ENCODE measurements at places on chromosomes 12 and 14.

GRCh38 chr14:89014569-89014850 lies 190.1 kb downstream of the TTC8 start:
- DNase-seq: no peak

DNA sequence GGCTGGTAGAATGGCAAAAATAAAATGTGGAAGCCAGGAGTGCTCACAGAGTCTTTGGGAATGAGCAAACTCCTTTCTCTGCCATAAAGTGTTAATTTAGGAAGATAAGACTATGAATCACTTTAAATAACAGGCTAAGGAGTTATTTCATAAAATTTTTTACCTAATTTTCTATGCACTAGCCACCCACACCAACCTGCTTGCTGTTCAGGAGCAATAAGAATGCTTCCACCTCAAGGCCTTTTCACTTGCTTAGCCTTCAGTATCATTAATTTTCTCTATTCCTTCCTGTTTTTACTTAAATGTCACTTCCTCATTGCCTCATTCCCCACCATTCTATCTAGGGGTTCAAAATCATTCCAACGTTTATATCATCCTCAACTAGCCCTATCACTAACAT lies 326.8 kb downstream of the CCER1 start:
- no peak for DNase-seq

- DNase-seq: no peak
Measured at GRCh38 chr12:113505941-113506340, 34.3 kb upstream of the LHX5 start.

GRCh38 chr14:42057111-42057510 lies 450.4 kb downstream of the LRFN5 start:
- DNase-seq: no peak

- DNase-seq: no peak
Measured at GRCh38 chr14:23043754-23044153, 1.7 kb downstream of the PSMB11 start.

DNA sequence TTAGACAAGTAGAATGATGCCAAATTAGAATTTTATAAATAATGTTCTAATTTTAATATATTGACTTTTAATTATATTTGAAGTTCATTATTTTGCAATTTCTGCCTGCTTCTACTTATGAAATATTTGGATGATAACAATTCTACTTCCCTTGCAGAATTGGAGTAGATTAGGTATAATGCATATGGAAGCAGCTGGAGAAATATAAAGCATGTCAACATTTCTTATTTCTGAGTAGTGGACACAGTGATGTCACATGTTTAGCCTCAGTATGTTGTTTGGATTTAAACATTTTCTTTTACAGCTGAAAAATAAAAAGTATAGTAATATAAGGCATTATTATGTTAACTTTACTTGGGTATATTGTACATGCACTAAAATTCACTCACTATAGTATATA lies 344.2 kb upstream of the E2F7 start:
- DNase-seq: no peak

GRCh38 chr12:12190087-12190809 lies 76.6 kb downstream of the LRP6 start:
- DNase-seq: no peak

DNA sequence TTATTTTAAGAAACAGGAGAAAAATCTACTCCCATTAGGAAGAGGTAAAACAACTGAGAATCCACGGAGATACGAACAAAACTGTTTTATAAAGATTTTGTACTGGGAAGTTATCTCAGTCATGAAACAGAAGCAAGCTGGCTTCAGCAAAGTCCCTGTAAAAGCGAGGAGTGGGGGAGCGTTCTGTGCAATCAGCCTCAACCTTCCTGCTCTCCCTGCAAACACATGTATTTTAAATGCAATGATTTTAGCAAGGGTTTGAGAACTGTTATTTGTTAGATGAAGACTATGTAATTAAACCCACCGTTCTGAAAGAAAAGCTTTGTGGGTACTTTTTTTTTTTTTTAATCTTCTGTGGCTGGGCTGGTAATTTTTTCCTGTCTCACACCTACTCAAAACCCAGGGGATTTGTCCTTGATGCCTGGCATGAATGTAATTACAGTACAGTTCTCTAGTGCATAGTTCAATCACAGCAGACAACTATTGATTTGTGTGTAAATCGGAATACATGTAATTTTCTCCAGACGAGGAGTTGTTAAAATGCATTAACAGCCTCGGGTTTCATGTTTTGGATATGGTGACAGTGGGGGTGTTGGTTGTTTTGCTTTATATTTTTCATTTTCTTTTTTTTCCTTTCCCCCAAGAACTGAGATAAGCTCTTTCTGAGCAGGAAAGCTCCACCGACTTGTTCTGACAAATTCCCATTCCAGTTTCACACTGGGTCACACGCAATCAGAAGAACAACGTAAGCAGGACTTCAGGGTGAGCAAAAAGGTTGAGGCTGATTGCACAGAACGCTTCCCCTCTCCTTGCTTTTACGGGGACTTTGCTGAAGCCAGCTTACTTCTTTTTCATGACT lies 153.6 kb downstream of the PHLDA1 start:
- no peak for DNase-seq

DNA sequence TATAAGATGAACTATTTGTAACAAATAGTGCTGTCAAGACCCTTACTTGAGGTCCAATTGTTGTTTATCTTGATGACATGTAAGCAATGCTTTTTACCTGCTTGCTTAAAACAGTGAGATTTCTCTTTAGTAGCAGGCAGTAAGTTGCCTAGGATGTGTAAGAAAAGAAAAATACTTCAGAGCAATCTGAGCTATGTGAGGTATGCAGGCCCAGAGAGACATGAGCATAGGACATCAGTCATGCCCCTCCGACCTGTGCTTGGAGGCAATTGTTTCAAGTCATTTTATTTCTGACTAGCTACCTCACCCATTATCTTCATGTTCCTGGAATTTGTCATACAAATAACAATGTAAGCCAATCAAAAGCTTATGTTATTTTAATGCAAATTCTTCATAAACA lies 930.6 kb upstream of the FBXO33 start:
- no peak for DNase-seq

- no peak for DNase-seq
Measured at GRCh38 chr12:7870335-7870734, 2.4 kb downstream of the SLC2A14 start.
